ENCODE measurements at places on chromosomes 11 and 22.
A peak's percentile ranks its signal among the peaks of the same experiment; 100 is the strongest.

DNA sequence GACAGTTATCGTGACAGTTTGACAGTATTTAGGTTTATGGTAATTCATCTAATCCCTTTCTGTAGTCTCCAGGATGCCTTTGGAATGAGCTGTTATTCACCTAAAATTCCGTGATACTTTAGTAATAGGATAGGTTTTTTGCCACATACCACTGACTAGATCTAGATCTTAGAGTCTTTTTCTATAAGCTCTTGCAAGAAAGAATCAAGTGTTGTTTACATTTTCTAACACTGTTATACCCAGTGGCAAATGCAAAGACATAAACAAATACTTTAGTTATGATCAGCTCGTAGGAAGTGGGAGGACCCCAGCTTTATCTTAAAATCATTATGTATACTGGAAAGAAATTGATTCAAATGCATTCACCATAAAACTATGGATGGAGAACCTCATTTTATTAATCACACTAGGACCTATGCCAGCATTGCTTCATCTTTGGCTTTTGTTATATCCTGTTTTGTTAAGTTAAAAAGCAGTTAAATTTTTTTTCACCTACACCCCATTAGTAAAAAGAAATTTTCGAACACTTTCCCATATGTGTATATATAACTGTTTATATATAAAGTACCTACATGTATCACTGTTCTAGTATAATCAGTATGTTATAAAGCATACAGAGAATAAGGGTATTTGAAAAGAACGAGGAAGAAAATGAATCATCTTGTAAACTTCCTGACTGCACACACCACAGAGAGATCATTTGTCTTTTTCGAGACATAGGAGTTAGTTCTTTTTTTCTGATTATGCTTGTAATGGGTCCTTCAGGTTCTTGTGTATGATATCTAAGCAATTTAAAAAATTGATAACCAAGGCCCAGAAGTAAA is 60.9 kb downstream of the PDHX start:
- DNase-seq: no peak

DNA sequence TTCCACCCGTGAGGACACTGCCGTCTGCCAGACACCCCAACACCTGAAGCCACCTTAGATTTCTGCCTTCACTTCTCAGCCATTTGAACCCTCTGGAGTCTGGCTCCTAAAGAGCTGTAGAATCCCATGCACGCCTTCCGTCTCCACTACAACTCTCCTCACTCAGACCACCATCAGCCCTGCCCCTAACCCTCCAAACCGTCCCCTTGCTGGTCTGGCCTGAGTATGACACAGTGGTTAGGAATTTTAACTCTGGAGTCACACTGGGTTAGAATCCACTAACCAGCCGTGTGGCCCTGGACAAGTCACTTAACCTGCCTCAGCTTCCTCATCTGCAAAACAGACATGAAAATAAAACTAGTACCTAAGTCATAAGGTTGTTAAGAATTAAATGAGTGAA is 3.0 kb downstream of the CNIH2 start:
- no peak for DNase-seq

DNA sequence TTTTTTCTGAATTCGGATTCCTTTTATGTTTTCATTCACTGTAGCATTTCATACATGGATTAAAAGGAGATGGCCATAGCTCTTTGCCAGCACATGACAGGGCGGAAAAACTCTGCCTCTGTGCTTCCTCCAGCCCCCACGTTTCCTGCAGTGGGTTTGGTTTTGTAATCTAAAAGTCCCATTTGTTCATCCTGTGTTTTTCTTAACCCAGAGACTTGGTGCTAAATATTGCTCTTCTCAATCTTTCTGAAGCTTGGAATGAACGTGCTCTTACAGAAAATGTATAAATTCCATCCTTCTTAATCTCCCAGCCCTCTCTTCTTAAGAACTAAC is 89.9 kb downstream of the PPP6R3 start:
- peak; percentile 33 for DNase-seq

DNA sequence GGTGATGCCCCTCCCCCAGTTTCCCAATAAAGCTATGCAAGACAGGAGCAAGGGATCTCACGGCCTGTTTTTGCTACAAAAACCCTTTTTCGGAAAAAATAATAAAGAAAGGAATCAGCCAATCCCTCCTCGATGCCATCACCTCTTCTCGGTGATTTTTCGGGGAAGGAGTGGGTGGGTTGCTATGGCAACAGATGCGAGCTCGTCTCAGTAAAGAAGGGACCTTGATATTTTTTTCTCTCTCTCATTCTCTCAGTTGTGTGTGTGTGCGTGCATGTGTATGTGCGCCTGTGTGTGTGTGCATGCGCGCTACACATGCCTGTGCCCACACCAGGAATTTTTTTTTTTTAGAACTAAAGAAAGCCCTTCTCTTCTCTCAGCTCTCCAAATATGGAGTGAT is 3.8 kb upstream of the NPAS4 start:
- peak; percentile 18 for DNase-seq

- DNase-seq: no peak
Measured at GRCh38 chr11:36885154-36885553, 287.1 kb upstream of the RAG2 start.

DNA sequence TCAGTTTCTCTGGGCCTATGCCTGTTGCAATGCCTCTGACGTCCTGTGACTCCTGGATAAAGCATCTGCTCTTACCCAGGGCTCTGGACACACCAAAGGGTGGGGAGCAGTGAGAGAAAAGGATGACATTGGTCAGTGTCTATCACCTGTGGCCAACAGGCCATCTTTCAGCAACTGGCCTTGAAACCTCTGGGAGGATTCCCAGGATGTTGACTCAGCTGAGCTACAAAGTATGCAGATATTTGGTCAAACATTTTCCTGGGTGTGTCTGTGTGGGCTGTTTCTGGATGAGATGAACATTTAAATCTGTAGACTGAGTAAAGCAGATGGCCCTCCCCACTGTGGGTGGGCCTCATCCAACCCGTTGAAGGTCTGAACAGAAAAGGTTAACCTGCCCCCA is 149.9 kb downstream of the SPATA19 start:
- no peak for DNase-seq

All from activated naive CD4-positive, alpha-beta T cell treated with Interleukin-2 at 50 U/mL for 16 hours (primary cell).